ENCODE measurements at places on chromosomes 3 and 15.

GRCh38 chr15:42057799-42058646, 36.3 kb downstream of the PLA2G4D start:
- no peak for DNase-seq

DNA sequence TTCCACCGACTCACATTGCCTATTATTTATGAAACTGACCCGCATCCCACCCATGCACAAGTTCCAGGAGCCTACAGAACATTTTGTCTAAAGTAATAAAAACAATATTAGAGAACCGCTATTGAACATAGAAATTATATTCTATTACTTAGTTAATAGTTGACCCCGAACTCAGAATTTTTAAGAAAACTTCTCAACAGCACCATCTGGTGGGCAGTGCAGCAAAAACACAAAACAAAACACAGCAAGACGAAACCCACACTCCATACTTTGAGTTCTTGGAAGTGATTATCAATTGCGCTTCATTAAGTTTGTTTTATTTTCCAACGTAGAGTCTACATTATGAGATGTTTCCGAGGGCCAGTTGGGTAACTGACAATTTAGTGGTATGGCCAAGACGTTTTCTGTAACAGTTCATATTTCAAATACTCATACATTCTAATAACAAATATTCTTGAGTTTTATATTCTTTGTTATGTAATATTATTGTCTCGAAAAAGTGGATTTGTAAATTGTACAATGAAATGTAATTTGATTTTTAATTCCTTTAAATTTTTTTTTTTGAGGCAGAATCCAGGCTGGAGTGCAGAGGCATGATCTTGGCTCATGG, 24.0 kb upstream of the C3orf70 start:
- DNase-seq: no peak

- no peak for DNase-seq
Observed at GRCh38 chr3:119194237-119195150, 21.1 kb downstream of the UPK1B start.

- DNase-seq: no peak
Observed at GRCh38 chr3:112514527-112515128, 15.4 kb upstream of the BTLA start.

- DNase-seq: no peak
Observed at GRCh38 chr3:49530701-49531100, 23.6 kb upstream of the BSN start.

- no peak for DNase-seq
Observed at GRCh38 chr3:25537516-25537915, 109.5 kb downstream of the RARB start.

DNA sequence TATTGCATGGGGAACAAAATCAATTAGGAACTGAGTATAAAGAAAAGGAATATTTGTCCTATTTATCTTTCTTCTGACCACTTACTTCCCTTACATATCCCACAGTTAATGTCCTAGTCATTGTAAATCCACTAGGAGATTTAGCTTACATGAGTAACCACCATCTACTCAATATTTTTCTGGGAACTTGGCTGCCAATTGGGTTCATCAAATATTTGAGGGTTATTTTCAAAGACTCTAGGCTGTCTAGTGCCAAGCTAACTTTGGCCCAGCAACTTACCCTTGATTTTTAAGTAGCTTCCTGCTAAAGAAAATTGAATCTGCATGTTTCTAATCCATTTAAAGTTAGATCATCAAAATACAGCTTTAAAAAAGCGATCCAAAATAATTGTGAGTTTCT, 362.5 kb upstream of the EPHA3 start:
- DNase-seq: no peak

GRCh38 chr3:138775254-138775595, 59.5 kb downstream of the PIK3CB start:
- DNase-seq: no peak

DNA sequence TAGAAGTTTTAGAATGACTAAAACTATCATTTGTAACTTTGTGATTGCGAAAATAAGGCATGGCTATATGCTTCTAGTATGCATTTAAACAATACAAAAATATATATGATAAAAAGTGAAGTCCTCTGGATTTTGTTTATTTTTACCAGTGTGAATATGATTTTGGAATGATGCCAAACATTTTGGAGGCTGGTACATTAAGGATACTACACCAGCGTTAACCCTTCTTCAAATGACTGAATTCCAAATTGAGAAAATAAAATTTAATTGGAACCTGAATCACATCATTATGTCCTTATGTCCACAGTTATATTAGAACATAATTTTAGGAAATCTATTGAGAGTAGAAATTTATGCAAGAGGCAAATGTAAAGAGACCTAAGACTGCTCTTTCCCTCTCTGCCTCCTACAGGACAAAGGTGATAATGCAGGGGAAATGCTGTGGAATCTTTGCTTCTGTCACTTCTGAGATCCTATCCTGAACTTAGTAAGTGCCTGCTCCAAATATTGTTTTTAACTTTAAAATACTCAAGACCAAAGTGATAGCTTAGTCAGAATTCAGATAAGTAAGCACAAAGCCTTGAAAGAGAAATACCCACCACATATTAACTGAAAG, 121.1 kb upstream of the NANOGP8 start:
- no peak for DNase-seq

DNA sequence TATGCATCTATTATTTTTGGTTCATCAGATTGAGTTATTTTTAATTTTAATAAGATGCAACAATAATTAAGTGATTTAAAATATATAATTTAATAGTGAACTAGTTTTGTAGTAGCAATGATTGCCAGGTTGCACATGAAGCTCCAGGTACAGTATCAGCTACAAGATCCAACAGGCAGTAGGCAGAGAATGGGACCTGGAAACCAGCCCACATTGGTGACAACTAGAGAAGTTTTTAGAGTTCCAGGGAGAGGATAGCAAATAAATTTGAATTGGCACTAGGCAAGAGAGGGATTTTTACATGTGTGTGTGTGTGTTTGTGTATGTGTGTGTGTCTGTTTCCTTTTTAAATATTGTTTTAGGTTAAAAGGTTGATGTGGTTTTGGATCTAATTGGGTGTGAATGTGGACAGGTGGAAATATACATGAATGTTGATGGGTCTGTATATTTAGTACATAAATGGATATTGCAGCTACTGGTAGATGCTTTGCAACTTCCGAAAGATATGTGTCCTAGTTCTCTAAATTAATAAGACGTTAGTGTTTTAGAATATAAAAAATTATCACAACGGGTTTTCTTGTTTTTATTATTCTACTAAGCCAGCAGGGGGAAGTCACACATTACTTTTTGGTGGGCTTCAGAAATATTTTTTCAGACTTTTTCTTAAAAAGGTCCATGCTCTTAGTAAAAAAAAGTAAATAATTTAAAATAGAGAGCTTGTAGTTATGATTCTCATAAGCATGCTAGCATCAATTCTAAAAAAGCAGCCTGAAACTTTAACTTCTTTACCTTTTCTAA, 110.1 kb upstream of the GBE1 start:
- no peak for DNase-seq

DNA sequence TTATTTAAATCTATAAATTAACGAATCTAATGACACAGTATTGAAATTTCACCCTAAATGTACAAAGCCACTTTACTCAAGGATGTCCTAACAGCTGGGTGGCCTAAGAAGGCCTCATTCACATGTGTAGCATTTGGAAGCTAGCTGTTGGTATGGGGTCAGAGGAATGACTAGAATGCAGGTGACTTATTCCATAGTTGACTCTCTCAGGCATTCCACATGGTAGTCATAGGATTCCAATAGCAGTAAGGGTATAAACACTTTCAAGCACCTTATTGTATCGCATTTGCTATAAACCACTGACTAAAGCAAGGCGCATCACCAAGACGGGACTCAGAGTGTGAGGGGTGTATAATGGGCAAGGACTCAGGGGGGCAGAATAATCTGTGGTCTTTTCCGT, 294.8 kb upstream of the EPHA3 start:
- DNase-seq: no peak

GRCh38 chr3:40097131-40098117, 212.1 kb upstream of the EIF1B start:
- DNase-seq: no peak

- no peak for DNase-seq
Observed at GRCh38 chr3:107206141-107206540, 171.1 kb upstream of the CCDC54 start.

DNA sequence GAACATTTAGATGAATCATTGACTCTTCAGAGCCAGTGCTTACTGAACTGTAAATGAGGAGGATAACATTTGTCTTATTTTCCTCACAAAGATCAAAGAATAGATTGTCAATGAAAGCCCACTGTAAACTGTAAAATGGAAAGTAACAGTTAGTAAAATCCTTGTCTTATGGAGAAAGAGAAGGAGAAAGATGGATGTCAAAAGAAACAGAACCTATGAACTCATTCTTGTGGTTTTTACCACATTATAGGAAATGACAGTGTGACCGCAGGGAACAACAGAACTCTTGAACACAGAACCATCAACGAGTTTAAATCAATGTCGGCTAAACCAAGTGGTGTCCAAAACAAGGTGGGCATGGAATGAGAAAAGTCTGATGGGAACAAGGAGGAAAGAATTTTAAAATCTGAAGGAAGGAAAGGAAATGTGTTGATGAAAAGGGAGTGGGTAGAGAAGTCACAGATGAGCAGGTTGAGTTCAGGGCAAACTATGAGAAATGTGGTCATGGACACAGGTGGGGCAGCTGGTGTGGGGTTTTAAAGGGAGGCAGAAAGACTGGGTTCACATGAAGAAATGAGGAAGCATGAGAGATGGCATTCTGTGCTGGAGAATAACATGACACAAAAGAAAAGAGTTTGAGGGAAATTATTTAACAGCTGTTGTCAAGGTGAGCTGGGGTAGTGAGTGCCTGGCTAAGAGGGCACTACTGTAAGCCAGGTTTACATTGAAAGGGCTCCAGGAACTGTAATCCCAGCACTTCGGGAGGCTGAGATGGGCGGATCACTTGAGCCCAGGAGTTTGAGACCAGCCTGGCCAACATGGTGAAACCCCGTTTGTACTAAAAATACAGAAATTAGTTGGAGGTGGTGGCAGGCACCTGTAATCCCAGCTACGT, 42.4 kb upstream of the ETV5 start:
- DNase-seq: no peak

DNA sequence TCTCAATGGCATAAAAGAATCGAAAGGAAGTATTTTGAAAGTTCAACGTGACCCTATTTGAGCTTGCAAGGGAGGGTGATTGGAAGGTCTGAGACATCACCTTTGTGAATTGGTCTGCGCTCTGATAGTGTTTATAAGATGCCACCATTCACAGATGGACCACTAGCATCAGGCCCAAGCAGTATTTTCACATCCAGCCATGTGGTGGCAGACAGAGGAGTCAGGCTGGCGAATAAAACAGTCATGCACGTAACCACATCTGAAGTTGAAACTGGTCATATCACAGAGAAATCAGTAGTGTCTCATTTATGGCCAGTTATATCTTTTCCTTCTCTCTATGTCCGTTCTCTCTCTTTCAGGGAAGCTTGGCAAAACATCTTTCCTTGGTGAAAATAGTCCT, 170.1 kb upstream of the ONECUT1 start:
- DNase-seq: no peak

DNA sequence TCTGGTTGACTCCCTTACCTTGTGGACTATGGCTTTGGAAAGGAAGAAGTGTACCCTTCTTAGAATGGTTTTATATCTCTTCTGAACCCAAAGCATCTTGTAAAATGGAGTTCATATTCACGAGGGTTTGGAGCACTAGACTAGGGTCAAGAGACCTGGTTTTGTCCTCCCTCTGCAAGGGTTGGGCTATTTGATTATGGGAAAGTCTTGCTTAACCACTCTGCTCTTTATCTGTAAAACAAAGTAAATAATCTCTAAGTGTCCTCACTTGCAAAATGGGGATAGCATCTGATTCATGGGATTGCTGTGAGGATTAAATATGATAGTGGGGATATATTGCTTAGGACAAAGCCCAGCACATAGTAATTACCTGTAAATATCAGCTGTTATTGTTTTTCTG, 17.9 kb upstream of the SLC2A2 start:
- no peak for DNase-seq

- no peak for DNase-seq
Observed at GRCh38 chr3:194612221-194612620, 21.0 kb downstream of the TMEM44 start.

DNA sequence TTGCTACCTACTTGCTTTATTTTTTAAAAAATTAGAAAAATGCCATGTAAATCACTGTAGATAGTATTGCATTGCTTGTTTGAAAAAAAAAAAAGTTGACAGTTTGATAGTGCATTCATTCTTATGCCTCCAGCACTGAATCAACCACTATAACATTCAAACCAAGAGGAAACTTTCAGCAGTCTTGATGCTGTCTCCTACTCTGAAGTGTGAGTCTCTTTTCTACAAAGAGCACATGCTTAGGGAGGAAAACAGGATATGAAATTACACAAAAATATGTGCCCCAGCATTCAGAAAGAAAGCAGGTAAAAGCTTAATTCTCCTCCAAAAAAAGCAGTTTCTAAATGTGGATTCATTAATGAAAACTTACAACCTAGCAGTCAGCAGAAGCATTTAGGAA, 78.3 kb downstream of the ZBTB20 start:
- DNase-seq: no peak

DNA sequence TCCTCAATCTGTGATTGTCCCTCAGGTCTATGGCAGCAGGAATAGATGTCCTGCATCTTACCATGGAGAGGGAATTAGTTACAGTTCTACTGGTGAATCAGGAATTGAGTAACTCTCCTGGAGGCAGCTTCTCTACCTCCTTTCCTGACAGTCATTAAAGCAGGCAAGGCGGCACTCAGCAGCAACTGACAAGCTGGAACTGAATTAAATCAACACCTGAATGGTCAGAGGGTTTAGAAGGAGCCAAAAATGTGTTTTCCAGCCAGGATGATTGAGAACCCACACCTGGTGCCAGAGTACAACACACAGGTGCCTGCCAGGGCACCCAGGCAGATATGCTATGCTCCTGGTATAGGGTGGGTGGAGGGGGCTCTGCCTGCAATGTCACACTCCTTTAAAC, 43.1 kb upstream of the TIPARP start:
- DNase-seq: no peak

DNA sequence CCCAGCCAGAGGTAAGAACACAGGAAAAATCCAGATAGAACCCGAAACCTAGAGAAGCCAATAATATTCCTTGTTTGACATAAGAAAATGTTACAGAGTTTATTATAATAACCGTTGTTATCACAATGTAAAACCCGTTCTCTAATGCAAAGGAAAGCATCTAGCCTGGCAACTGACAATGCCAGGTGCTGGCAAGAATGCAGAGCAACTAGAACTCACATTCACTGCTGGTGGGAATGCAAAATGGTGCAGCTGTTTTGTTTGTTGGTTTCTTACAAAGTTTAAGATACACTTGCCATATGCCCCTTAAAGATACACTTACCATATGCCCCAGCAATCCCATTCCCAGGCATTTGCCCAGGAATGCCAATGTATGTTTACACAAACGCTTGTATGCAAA, 23.4 kb downstream of the VPS39 start:
- no peak for DNase-seq
